Vagina (tissue), 2 donors: ENCODE measurements at places on chromosomes 16 and 17. TPM values are rescaled to one million over a fixed set of nuclear protein-coding genes. Genes with fewer than 3 reads are reported as not detected.

GRCh38 chr17:17762744-17763105 is 74.1 kb downstream of the SREBF1 start:
- DNase-seq, result no peak

- no peak for DNase-seq
Measured at GRCh38 chr16:23863511-23864422, 28.0 kb downstream of the PRKCB start.

- no peak for DNase-seq
Measured at GRCh38 chr17:83096401-83097224, 17.2 kb downstream of the METRNL start.

GRCh38 chr17:75087558-75088453 is at the start of gene SLC16A5:
SLC16A5 (plus strand) TSS chr17:75087954; CDS start chr17:75093637, 5,683 bp downstream.
- DNase-seq, result no peak

DNA sequence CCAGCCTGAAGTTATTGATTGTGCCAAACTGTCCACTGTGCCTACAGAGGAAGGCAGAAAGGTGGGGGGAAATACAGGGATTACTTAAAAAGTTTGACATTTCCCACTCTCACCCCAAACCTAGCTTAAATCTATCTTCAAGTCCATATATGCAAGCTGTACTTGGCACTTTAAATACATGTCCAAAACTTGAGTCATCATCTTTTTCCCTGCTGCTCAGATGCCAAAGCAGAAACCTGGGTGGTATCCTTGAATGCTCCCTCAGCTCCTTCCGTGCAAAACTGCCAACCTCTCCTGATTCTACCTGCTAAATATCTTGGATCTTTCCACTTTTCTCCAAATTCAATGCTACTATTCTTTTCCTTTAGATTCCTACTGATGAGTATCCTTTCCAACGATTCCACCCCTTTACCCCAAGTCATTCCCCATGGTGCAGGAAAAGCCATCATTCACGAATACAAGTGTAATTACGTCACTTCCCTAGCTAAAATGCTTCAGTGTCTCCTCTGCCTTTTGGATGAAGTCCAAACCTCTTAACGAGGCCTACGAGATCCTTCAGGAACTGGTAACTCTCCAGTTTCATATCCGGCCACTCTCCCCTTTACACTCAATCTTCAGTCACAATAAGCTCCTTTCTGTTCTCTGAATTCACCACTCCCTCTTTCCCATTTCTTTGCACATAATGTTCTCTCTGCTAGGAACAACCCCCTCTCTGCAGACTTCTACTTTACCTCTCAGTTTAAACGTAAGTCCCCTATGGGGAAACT is 9.3 kb downstream of the BECN1 start:
- DNase-seq, result no peak

- no peak for DNase-seq
Measured at GRCh38 chr16:51453251-51453650, 302.2 kb upstream of the SALL1 start.

- no peak for DNase-seq
Measured at GRCh38 chr16:80341263-80341662, 199.5 kb upstream of the DYNLRB2 start.

DNA sequence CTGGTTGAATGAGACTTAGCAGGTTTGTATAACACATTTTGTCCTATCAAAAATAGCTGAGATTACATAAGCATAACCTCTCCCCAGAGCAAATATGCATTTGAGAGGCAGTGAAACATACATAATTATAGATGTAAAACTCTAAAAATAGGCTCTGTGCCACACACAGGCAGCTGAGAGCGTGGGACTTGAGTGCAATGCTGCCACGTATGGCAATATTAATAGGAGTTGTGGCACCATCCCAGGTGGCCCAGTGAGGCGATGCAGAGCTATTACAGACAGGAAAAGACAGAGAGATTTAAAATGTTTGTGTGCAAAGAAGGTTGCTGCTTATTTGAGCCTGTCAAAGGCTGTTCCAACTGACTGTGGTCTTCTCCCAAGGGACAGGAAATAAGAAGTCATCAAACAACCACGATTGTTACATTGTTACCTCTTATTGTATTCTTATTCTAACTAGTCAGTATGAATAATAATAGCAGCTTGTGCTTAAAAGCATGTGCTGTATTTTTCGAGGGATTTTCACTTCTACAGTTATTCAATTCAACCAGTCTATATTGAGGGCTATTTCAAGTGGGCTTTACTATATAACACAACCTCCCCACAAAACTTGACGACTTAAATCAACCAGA is 116.5 kb downstream of the SALL1 start:
- no peak for DNase-seq

GRCh38 chr16:10145542-10146035 is 36.6 kb downstream of the GRIN2A start:
- DNase-seq, result no peak

- no peak for DNase-seq
Measured at GRCh38 chr17:46141645-46142044, 51.6 kb downstream of the KANSL1 start.

DNA sequence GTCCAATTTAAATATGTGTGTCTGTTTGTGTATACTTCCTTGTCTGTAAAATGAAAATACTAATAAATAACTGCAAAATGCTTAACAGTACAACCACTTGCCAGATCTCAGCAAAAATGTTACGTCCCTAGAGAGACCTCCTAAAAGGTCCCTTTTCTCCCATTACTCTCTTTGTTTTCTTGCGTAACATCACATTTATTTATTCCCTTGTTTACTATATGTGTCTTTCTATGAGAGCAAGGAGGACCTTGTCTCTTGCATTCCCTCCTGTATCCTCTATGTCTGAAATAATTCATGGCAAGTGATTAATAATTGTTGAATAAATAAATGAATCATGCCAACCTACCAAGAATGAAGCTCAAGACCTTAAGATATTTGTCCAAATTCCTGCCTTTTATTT is 1.9 kb downstream of the ACSM3 start:
- no peak for DNase-seq

DNA sequence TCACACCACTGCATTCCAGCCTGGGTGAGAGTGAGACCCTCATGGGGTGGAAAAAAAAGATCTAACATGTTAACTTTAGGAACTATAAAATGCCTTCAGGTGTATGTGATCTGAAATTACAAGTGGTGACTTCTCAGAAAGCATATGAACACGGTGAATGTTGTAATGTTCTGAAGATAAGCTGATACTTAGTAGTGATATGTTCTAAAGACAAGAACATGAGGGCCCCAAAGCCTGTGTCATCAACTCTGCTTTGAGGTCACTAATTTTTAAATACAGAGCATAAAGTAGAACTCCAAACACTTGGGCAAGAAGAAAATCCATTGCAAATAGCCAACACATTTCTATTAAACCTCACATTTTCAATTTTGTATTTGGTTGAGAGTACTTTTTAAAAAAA is 2.6 kb upstream of the FBF1 start:
- DNase-seq, result no peak

DNA sequence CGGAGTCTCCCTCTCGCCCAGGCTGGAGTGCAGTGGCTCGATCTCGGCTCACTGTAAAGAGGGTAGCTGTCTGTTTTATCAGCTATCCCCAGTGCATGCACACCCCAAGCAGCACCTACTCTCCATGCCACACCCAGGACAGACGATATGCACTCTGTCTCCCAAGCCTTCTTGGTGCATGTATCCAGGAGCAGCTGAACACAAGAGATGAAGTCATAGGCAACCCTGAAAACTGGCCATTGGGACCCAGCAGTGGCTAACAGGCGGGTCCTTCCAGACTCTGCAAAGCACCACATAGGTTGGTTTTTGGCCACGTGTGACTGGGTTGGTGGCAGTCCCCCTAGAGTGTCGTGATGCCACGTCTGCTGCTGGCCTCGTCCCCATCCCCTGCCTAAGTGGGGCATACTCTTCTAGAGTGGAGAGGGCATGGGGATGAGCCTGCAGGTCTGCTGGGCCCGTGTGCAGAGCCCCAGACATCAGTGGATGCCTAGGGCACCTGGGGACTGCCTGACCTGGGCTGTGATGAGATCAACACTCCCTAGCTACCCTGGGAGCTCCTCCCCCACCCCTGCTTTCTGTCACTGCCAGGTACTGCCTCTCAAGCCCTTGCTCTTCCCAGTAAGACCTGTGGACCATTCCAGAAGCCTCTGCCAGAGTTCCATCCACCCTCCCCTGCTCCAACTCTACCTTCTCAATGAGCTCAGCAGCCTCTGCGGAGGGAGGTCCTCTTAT is 9.3 kb downstream of the PDE6G start:
- no peak for DNase-seq

DNA sequence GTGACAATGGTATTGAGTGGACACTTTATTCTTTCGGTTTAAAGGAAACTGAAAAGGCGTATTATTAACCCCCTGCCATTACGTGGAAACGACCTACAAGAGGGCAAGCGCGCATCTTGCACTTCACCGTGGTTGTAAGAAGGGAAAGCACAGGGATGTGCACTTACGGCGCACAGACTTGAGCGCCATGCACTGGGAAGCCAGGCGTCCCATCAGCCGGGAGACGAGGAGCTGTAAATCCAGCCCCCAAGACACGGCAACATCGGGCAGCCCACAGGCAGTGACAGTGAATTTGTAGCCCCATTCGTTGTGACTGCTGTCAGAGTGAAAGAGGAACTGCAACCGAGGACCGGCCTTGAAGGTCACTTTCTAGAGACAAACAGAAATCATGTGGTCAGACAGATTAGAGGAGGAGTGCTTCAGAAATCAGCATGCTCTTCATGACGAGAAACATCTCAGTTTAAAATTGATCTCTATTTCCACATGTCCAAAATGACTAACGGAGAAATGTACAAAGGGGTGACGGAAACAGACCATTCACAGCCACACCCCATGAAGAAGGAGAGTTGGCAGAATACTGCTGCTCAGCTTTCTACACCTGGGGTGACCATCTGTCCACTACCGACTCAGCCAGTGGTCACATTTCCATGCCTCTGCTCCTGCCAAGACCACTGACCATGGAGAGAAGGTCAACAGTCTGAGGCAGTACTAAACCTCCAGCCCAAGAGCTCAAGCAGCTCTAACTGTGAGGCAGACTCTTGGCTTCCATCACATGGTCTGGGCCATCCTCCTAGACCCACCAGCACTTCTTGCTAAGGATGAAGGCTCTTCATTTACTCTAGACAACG is 68.6 kb downstream of the ZZEF1 start:
- no peak for DNase-seq

DNA sequence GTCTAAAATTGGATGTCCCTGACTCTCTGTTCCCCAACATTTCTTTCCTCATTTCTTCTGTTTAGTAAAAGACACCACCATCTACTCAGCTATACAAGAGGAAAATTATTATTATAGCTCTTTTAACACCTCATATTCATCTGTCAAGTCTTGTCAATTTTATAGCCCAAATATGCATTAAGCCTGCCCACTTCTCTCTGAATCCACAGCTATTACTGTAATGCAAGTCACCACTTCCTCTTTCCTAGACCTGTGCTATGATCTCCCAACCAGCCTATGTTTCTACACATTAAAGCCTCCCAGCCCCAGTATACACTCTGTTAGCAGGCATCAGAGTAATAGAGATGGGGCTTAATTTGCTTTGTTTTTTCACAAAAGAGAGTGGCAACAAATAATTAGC is 252.9 kb downstream of the GRIN2A start:
- DNase-seq, result no peak

DNA sequence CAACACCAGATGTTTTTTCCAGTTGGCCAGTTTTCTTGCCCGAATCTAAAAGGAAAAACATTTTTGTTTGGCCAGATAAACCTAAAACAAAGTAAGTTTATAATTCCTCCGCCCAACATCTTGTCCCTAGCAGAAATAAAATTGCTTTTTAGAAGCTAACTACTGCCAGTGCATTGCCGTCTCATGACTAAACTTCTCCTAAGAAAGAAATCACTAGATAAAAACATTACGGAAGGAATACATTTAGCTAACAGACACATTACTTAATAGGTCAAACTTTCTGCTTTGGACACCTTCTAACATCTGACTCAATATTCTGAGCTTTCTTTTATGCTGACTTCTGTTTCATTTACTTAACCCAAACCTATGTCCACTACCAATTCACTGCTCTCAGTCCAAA is 36.2 kb downstream of the FBXL20 start:
- DNase-seq, result no peak

GRCh38 chr17:17540935-17541639 is 44.9 kb upstream of the RASD1 start:
- no peak for DNase-seq

DNA sequence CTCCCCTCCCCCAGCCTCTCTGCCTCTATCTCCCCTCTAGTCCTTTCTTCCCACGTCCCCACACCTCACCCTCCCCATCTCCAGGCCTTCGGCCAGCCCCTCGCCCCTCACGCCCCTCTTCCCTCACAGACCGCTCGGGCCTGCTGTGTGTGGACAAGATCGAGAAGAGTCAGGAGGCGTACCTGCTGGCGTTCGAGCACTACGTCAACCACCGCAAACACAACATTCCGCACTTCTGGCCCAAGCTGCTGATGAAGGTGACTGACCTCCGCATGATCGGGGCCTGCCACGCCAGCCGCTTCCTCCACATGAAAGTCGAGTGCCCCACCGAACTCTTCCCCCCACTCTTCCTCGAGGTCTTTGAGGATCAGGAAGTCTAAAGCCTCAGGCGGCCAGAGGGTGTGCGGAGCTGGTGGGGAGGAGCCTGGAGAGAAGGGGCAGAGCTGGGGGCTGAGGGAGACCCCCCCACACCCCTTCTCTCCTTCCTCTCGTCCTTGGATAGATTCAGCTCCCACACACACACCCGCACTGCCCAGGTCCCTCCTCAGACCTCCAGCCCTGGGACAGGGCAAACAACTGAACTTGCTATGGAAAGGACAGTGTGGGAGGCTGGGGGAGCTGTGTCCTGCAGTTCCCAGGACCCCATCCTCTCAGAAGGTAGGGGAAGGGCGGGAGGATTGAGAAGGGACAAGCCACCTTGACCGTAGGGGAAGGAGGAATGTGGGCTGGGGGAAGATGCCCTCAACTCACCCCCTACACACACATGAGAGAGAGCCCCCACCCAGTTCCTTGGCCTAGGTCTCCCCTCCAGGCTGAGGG is 11.1 kb downstream of the NR1D1 start:
- no peak for DNase-seq

Gene SLC22A31
- total RNA-seq, result not detected

Gene TLE7
- not detected for total RNA-seq

Gene ARHGDIG
- total RNA-seq, result not detected

Gene AATK
- total RNA-seq, result 6.4 TPM

Gene CSH2
- not detected for total RNA-seq

Gene PHOSPHO1
- total RNA-seq, result not detected

Gene RAB26
- 1.5 TPM for total RNA-seq

Gene KDM6B
- total RNA-seq, result 12.5 TPM

Gene WNT3
- total RNA-seq, result 1.5 TPM

Gene DOC2B
- total RNA-seq, result 10.1 TPM

Gene FAM117A
- total RNA-seq, result 15.7 TPM

Gene OMG
- total RNA-seq, result not detected

Gene KRT15
- total RNA-seq, result 931 TPM
